ENCODE measurements at places on chromosomes 5 and 9.

- no peak for DNase-seq
Observed at GRCh38 chr9:88090151-88090581, 48.1 kb downstream of the SPATA31C2 start.

DNA sequence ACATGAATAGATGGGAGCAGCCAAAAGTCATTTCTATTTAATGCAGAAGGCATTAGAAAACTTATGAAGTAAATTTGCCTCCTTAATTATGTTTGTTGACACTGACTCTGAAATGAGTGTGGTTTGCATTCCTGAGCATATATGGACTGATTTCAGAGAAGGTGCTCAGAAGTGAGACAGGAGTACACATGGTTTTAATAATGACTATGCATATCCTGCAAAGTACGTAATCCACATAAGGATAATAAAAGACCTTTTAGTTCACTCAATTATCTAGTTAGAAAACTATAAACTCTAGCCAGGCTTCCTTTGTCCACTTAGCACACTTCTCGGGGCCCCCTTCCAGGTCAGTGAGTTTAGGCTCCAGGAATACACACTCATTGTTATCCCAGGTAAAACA lies 75.7 kb upstream of the SNX2 start:
- no peak for DNase-seq

DNA sequence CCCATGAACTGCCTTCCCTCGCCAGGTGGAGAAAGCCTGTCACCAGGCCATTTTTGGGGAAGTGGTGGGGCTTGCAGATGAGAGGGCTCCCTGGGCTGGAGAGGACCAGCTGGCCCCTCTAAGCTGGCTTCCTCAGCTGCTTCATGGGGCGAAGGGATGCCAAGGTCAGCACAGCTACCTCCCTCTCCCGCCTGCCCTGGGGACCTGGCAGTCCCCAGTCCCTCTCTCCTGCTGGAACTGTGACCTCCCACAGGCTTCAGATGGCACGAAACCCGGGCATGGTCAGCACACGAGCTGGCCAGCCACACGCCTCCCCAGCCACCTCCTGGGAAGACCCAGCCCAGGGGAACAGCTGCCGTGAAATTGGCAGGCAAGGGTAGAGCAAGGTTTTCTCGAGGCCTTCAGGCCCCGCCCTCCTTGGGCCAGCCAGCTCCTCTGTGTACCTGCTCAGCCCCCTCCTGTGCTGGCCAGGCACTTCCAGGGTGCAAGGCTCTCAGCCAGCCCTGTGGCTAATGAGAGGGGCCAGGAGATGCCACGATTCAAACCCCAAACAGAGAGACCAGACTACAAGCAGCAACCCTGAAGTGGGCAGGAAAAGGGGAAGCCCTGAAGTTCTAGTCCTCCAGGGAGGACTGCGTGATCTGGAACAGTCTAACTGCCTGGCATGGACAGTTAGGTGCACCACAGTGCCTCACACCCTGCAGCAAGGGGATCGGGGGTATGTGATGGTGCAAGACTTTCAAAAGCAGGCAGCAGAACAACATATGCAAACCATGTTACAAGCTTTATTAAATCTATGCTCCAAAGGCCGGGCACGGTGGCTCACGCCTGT lies 12.9 kb downstream of the PLPP7 start:
- peak; percentile 62 for DNase-seq

GRCh38 chr5:86542532-86542931 lies 75.2 kb upstream of the COX7C start:
- DNase-seq = no peak

DNA sequence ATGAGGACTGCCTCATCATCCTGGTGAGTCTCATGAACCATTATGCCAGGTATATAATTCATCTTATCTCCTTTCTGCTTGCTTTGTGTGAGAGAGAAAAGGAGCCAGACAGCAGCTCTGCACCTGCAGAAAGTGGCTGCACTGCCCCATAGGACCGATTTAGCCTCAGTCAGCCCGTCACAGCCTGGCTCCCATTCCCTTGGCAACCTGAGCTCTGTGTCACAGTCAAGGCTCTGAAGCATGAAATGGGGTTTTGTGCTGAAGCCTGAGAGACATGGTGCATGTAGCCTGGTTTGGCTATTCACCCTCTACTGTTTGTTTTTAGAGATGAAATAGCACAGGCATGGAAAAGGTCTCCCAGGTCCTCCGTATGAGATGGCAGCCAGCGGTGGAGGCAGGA lies 198.3 kb downstream of the KCTD16 start:
- no peak for DNase-seq

Measured in muscle of leg (tissue), 16 donors.